ENCODE measurements at places on chromosomes 13 and 19.
A peak's percentile ranks its signal among the peaks of the same experiment; 100 is the strongest.

- DNase-seq, result no peak
Measured at GRCh38 chr13:51603716-51604115, 19.5 kb downstream of the WDFY2 start.

DNA sequence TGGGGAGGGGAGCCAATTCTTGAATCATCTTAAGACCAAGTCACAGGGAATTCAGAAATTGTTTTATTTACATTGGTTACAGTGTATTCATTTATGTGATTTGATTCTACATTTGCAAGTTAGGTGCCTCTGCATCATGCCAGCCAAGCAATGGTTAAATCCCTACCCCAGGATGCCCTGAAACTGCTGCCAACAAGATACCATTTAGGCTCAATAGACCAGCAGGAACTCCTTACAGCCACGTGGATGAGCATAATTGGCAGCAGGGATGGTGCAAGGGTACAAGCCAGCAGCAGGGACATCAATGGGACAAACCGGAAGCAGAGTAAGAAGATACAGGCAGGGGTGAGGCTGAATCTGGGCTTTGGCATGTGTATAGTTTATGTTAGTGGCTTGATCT is 72.4 kb upstream of the NBEA start:
- DNase-seq, result no peak

DNA sequence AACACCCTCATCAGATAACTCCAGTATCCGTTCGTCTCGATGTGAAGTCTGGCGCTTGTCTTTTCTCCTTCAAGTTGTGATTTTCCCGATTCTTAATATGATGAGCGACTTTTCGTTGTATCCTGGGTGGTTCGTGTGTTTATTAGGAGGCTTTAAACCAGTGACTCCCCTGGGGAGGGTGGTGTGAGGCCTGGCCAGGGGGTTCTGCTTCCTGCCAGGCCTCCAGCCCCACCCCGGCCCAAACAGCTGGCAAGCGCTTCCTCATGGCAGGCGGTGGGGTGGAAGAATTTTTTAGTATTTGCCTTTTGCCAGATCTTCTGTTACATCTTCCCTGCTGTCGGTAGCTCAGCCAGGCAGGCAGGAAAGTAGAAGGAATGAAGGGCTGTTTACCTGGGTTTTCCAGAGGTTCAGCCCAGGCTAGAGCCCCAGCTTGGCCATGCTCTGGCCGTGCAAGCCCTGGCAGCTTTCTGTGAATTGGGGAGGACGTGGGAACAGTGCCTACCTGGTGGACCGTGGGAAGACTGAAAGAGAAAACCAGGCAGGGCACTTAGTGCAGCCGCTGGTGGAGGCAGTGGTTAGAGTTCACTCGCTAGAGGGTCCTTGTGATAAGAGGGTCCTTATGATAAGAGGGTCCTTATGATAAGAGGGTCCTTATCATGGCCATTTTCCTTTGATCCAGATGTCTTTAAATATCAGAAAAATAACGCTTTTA is 37.7 kb upstream of the DCUN1D2 start:
- DNase-seq, result no peak

DNA sequence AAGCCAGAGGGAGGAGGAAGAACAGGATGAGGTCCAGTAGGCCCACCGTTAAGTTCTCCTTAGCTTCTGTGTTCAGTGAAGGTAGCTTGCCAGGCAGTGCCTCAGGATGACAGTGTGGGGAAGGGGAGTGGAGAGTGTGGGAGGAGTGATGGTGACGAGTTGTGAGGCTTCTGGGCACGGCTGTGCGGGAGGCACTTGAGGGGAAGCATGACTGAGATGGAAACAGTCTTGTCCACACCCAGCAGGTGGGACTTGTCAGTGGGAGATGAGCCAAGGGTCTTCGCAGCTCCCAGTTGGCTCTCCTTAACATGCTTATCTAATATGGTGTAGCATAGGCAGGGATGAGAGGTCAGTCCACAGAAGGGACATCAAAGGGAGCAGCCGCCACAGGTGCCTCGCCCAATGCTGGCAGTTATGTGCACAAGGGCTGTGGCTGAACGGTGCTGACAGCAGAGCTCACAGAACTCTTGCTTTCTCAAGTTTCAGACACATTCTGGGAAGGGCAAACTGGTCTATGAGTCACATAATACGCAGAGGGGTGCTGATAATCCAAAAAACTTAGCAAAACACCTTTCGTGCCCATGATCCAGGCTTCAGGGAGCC is 47.5 kb downstream of the OXGR1 start:
- DNase-seq, result no peak

DNA sequence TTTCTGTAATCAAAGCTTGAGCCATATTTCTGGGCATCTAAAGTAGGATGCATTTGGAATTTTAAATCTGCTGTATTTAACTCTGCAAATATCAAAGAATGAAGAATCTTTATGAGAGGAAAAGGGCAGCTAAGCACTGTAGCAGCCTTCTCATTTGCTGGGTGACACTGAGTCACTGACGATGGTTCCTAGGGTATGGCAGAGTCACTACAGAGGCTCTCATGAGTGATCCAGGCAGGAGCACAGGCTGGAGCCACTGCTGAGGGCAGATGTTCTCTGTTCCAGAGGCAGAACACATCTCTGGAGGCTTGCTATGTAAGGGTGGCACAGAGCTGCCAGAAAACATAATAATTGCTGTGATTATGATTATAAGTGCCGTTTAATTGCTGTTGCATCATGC is 340.7 kb upstream of the HTR2A start:
- DNase-seq, result no peak

DNA sequence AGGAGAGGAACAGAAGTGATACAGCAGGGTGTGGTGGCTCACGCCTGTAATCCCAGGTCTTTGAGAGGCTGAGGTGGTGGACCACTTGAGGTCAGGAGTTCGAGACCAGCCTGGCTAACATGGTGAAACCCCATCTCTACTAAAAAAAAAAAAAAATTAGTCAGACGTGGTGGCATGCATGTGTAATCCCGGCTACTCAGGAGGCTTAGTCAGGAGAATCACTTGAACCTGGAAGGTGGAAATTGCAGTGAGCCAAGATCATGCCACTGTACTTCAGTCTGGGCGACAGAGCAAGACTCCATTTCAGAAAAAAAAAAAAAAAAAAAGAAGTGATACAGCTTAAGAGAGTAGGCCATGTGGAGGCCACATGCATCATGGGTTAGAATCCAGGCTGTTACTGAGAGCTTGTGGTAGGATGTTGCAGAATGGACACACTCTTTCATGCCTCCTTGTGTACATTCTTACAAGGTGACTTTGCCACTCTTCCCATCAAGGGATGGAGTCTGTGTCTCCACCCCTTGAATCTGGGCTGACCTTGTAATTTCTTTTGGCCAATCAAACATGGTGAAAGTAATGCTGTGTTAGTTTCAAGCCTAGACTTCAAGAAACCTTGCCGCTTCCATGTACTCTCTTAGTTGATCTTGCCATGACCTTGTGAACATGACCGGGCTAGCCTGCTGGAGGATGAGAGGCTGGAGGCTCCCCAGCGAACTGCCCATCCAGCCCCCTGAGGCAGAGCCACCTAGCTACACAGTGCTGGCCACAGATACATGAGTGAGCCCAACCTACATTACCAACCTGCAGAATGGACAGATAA is 12.3 kb downstream of the FAM187B start:
- no peak for DNase-seq

GRCh38 chr13:45055902-45056648 is 64.2 kb upstream of the GTF2F2 start:
- DNase-seq, result no peak

DNA sequence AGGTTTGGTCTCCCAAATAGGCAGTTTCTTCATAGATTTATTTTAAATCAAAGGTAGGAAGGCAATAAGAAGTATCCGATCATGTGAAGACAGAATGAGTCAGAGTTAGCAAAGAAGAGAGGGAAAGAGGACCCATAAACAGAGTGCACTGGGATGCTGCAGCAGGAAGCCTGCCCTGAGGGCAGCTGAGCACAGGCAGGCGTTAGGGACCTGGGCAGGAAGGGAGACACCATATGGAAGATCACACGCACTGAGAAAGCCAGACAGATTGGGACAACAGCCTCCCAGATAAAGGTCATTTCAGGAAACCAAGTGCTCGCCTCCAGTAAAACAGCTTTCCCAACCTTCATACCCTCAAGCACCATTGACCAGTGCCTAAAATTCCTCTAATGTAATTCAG is 598.0 kb downstream of the EFNB2 start:
- no peak for DNase-seq

GRCh38 chr13:109821103-109821502 is 34.7 kb upstream of the IRS2 start:
- DNase-seq, result no peak

DNA sequence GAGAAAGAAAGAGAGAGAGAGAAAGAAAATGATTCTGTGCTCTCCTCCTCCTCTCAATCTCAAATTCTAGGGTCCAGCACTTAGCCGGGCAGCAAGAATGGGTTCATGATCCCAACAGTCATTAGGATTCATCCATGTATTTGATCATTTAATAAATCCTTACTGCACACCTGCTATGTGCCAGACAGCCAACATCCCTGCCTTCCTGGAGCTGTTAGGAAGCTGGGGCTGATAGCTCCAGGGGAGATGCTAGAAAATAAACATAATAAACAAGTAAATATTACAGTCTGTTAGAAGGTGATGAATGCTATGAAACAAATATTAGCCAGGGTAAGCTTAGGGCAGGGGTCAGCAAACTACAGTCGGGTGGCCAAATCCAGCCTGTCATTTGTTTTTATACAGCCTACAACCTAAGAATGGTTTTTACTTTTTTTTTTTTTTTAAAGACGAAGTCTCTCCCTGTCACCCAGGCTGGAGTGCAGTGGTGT is 9.9 kb upstream of the ACP7 start:
- no peak for DNase-seq

DNA sequence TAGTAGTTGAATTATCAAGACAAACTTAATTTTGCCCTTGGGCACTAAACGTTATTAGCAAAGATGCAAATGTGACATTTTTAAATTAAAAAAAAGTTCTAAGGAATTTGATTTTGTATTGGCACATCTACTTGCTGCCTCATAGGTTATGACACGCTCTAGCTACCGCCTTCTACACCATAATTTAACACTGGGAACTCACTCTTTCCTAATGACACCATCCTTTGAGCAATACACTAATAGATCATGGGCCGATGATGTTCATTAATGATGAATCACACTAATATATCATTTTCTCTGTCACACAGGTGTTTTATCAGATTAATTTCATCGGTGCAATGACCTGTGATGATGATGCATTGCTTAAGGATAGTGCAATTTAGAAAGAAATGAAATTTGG is 528.8 kb upstream of the PCDH9 start:
- no peak for DNase-seq

- DNase-seq, result no peak
Measured at GRCh38 chr13:46521921-46522747, 30.8 kb upstream of the LRCH1 start.

GRCh38 chr19:32869966-32870573 is 503 bp upstream of the SLC7A9 start:
- DNase-seq, result no peak

DNA sequence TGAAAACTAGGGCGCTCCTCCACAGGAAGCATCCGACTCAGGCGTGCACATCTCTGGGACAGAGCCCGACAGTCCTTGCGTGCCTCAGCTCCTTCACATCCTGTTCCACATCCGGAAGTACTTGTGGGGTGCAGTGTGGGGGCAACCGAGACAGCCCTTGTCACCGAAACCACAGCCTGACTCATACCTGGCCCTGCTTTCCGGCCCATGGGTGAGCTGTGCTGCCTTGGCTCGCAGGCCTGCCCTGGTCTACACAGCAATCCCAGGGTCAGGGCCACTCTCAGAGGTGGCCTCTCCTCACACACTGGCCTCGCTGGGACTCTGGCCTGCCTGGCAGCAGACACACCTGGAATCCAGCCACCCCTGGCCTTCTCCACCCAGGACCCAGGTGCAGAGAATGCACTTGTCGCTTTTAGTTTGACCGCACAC is 100.4 kb downstream of the STK24 start:
- DNase-seq, result peak; percentile 89

- no peak for DNase-seq
Measured at GRCh38 chr13:19834704-19835103, 28.7 kb downstream of the ZMYM5 start.

DNA sequence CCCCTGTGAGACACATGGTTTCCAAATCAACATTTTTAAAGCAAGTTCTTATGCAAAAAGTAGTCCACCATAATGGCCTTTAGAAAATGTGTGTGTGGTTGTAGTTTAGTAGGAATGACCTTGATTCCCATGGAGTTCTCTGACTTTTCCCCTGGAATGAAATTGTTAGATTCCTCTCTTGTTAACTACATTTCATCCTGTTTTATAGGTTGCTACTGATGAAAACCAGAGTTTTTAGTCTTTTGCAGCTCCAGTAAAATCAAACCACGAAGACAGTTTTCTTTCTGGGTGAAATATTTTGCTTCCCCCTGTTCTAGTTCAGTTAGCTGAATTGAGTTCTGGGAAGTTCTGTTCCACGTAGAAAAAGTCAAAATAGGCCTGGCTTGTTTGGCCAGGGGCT is 107.7 kb downstream of the RAB20 start:
- DNase-seq, result no peak

DNA sequence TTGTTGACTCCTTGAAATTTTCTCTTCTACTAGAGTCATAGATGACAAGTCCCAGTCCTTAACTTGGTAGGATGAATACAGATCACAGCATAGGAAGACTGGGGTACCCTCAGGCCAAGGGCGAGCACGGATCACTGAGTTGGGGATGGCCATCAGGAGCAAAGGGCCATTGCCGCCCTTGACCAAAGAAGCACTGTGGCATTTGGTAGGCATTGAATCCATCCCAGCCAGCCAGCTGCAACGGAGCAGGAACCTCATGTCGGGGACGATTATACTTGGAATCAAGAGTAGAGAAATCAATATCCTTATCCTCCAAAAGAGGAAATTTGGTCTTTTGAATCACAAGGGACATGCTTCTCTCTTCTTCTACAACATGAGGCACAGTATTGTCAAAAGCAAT is 50.1 kb upstream of the ZNF573 start:
- no peak for DNase-seq

- no peak for DNase-seq
Measured at GRCh38 chr19:42028304-42029216, 34.5 kb upstream of the ATP1A3 start.
